RWPE1 (cell line): ENCODE measurements at places on chromosomes 3 and 15.
A peak's percentile ranks its signal among the peaks of the same experiment; 100 is the strongest.

- DNase-seq: no peak
Measured at GRCh38 chr15:92958105-92958504, 58.0 kb downstream of the CHD2 start.

DNA sequence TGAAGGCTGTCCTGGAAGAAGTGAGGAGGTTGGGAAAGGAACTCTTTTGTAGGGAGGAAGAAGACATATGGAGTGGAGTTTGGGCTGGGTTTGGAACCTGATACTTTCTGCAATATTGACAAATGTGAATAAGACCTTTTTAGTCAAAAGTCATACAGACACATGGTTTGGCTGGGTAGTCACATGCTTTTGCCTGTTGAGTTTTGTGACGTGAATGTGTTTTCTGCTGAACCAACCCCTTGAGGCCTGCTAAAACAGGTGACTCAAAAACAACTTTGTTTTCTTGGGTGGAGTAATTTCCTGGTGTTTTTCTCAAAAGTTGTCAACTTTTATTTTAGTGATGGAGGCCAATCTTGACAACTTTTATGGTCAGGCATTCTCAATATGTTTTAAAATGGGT, 39.4 kb upstream of the CCR4 start:
- DNase-seq: no peak

GRCh38 chr15:85100186-85100937, 118.7 kb downstream of the PDE8A start:
- no peak for DNase-seq

GRCh38 chr3:60919296-60919695, 332.0 kb downstream of the FHIT start:
- DNase-seq: no peak

DNA sequence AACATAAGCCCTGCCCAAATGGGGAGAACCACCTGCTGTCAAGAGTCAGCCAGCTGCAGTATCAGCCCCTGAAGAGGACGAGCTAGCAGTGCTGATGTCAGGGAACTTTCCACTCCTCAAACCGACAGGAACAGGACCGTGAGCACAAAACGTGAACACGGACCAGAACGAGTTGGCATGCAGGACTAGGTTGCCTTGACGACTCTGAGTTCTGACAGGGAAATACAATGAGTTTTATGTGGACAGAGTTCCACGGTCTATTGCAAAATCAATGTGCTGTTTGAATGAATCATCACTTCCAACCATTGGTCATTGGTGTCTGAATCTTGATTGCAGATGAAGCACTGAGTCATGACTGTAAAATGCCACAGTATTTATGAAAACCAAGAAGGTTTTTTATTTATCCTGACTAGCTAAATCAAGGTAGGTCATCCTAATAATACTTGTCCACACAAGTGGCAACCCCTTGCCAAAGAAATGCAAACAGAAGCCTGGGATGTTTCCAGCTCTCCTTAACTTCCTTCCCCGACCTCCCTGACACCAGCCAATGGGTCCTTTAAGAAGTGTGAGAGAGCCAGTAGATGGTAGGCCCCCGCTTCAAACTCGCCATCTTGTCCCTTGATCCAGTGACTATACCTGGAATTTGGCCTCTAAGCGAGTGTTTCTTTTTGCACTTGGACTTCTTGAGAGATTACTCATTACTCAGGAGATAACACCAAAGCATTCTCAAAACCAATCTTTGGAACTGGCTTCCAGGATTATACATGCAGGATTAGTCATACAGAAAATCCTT, 119.6 kb downstream of the ASB7 start:
- peak; percentile 89 for DNase-seq

DNA sequence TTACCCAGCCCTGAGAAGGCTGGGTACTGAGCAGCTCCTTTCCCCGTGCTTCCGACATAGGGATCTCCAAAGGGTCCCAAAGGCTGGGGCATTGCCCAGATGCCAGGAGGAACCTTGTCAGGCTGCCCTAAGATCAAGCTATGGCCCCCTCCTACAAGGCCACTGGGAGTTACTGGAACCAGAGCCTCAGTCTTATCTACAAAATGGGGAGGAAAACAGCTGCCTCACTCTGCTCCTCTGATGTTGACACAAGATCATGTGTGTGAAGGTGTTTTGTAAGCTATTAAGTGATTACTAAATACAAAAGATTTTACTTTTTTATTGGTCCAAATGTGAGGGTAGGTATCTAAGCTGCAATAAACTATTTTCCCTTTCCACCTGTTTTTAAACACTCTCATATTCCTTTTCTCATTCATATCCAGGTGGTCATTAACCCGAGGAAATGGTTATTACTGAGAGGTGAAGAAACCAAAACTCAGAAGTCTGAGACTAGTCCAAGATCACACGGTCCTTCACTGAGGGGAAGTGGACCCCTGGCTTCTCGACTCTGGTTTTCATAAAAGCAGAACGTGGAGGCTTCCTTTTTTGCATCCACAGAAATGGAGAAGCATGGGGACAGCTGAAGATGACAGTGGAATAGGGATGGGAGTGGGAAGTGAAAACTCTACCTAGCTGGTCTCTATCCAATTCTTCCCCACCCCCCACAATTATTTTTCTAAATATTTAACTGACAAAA, 1.7 kb downstream of the ARPIN start:
- no peak for DNase-seq

DNA sequence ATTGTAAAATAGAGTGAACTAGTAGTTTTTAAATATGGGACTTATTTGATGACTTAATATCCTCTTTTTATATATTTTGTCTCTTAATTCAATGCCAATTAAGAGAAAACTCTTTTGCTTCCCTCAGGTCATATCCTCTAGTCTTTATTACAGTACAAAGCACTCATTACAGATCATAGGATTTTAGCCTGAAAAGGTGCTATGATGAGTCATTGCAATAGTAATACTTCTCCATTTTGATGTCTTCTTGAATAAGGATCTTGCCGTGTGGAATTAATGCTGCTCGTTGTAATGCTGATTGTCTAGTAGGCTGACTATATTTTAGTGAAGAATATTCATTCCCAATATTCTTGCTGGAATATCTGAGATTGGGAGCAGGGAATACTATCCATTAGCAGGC, 612.2 kb upstream of the GOLIM4 start:
- no peak for DNase-seq

GRCh38 chr3:16999161-16999560, 114.4 kb downstream of the PLCL2 start:
- no peak for DNase-seq

GRCh38 chr15:45115312-45115820, 1.2 kb downstream of the DUOXA2 start:
- no peak for DNase-seq

- no peak for DNase-seq
Measured at GRCh38 chr3:191438150-191438814, 22.7 kb upstream of the PYDC2 start.

- DNase-seq: no peak
Measured at GRCh38 chr3:13105896-13106250, 32.6 kb upstream of the IQSEC1 start.

DNA sequence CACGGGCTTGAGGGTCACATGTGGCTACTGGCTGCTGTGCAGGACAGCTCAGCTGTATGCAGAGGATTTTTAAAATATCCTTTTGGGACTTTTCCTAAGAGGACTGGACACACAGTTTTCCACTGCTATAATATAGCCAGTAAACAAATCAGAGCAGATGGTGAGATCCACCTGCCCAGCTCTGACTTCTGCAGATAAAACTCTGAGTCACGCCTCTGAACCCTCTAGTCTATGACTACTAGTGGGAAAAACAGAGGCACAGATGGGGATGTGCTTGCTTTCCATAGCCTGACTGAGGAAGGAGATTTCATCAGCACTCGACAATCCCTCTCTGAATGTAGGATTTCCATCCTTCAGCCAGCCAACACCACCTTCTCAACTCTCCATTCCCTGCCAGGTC, 45.1 kb downstream of the COLQ start:
- DNase-seq: no peak

DNA sequence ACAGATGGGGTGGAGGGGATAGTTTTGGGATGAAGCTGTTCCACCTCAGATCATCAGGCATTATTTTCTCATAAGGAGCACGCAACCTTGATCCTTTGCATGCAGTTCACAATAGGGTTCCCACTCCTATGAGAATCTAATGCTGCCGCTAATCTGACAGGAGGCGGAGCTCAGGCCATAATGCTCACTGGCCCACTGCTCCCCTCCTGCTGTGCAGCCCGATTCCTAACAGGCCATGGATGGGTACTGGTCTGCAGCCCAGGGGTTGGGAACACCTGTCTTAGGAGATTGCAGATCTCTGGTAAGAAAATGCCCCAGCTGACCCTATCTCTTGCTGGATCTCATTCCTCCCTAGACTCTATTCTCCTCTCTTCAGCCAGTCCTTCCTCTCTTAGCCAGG, 6.8 kb downstream of the CSTA start:
- no peak for DNase-seq

DNA sequence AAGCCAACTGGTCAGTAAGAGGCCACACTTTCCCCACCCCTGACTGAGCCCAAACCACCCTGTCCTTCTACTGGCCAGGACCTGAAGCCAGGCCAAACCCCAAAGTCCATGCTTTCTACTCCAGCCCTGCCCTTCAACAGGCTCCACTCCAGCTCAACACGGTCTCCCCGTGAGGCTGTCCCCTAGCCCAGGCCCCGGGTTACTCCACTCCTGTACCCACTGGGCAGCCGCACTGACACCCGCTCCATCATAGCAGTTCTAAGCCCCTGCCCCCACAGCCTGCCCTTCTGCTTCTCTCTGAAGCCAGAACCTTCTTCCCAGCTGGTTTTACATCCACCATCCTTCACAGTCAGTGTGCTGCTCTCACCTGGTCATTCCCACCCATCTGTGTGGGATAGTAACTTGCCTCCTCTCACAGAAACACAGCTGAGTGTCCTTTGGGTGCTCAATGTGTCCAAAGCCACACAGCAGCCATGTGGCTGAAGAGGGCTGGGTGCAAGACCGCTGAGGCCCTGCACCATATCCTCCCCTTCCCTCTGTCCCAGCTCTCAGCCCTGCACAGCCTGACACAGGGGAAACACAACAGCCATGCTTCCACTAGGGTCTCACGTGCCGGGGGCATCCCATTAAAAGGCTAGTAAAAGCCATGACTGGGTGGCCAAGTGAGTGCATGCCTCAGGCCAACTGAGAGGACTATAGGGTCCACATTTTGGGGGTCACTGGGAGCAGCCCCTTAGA, 38.1 kb downstream of the TLE3 start:
- no peak for DNase-seq

DNA sequence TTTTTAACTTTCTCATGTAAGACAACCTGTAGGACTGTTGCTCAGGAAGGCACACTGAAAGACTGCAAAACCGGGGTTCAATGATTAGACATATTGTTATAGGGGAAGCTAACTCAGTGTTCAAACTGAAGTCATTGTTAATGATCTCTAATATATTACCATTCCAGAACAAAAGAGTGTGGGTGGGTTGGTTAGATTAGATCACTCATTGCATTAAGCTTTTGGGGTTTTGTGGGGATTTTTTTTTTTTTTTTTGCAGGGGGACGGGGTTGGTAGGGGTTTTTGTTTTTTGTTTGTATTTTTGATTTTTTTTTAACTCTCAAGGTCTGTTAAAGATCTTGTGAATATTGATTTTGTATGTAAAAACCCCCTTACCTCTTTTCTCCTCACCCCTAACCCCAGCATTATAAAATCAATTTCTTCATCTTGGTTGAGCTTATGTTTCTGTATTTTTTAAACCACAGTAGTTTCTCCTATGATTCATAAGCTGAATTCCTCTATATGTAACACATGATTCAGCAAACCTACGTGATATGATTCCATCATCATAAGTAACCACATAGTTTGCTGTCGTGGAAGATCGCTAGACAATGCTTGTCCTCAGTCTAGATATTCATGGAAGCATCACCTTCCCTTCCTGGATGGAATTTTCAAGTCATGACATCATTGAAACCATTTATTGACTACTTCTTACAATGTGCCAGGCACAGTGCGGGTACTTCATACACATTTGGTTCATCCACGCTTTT, 544.1 kb upstream of the MDFIC2 start:
- peak; percentile 44 for DNase-seq

DNA sequence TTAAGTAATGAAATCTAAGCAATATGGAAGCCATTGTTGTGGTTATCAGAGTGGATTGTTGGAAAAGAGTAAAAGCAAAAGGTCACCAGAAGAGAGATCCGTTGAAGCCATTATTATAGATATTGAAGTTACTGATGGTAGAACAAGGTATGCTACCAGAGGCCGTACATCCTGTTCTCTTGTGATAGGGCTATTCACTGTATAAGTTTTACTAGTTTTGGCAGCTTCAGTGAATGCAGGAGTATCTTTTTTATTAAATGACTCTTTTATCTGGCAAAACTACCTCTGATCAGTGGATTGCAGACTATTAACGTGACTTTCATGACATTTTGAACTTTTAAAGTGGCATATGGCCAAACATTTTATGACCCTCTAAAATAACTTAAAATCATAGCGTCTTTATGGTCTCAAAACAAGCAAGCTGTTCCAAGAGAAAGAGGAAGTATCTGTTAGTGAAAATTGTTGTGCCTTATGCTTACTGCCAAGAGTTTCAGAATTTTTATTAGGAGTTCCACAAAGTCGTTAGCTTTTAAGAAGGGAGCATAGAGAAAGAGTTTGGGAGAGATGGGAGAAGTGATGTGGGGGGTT, 102.9 kb downstream of the LRRC49 start:
- no peak for DNase-seq

DNA sequence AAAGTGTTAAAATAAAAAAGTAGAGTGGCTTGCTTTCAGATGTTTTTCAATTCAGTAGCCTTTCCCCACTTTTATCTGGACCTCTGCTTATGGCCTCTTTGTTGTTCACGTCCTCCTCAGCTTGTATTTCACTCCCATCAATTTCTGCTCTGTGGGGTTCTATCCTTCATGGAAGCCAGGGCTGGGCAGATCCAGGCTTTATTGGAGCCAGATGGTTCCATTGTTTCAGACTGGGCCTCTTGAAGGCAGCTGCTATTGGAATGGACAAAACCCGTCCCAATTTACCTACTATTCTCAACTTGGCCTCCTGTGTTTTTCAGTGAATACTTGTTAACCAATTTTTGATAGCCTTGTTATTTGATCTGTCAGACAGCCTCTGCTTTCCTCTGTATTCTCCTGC, 10.9 kb upstream of the AADACL2 start:
- no peak for DNase-seq

DNA sequence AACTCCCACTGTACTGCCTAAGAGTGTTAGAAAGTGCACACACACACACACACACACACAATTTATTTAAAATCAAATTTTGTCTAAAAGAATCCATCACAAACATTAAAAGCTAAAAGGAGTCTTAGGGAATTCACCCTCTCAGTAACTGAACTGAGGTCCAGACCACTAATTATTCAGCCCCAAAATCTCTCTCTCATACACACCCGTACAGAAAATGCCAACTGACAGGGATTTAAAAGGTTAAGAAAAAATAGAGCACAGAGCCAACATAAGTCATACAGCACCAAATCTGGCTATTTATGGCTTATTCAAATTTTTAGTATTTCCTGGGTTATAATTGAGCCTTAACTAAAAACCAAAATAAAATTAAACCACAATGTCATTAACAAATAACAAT, 20.7 kb downstream of the GBE1 start:
- no peak for DNase-seq

- no peak for DNase-seq
Measured at GRCh38 chr3:179473565-179473964, 22.3 kb upstream of the GNB4 start.
